SW480 (cell line): ENCODE measurements at places on chromosomes 5 and 9.

DNA sequence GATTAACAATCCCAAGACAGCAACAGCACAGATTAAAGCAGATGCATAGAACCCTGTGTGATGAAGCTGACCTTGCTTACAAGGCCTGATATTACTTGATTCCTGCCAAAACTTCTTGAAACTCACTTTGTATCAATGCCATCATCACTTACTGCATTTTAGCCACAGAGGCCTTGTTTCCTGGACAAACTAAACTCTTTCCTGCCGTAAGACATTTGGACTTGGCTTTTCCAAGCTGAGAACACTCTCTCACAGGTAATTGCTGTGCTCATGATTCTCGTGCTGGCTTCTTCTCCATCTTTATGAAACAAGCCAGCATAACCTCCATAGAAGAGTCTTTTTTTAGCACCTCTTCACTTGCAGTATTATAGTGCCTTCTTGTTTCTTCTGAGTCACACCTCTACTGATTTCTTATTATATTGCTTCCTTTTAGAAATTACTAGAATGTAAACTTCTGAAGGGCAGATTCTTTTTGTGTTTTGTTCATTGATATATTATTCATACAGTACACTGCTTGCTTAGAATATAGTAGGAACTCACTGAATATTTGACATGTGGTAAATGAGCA lies 456.5 kb upstream of the ZNF608 start:
- DNase-seq = no peak

GRCh38 chr5:179620293-179620692 lies 3.2 kb downstream of the HNRNPH1 start:
- no peak for DNase-seq

DNA sequence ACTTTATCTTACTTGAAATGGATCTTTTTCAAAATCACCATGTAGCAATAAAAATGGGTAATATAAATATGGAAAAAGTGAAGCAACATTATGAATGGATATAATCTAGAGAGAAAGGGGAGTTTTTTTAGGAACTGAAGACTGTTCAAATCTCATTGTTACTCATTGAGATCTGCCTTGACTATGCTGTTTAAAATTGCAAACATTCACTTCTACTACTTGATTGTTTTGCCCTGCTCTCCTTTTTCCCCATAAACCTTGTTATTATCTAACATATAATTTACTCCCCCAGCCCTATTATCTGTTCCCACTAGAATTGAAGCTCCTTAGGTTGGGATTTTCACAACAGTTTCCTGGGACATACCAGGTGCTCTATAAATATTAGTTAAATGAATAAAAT lies 22.0 kb downstream of the PAM start:
- no peak for DNase-seq

DNA sequence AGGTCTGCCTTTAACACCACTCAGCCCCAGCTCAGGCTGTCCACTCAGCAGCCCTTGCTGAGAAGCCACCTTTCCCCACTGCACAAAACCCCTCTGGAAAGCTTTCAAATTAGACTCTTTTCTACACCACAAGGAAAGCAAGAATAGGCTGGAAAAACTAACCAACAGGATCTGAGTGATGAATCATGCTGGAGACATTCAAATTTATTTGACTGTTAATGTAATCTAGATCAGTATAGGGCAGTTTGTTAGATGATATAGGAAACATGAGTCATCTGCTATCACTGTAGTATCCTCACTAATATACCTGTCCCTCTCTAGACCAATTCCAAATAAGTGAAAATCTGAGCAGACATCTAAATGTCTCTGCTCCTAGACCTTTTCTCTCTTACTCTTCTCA lies 127.8 kb upstream of the PAM start:
- DNase-seq = peak; percentile 42

DNA sequence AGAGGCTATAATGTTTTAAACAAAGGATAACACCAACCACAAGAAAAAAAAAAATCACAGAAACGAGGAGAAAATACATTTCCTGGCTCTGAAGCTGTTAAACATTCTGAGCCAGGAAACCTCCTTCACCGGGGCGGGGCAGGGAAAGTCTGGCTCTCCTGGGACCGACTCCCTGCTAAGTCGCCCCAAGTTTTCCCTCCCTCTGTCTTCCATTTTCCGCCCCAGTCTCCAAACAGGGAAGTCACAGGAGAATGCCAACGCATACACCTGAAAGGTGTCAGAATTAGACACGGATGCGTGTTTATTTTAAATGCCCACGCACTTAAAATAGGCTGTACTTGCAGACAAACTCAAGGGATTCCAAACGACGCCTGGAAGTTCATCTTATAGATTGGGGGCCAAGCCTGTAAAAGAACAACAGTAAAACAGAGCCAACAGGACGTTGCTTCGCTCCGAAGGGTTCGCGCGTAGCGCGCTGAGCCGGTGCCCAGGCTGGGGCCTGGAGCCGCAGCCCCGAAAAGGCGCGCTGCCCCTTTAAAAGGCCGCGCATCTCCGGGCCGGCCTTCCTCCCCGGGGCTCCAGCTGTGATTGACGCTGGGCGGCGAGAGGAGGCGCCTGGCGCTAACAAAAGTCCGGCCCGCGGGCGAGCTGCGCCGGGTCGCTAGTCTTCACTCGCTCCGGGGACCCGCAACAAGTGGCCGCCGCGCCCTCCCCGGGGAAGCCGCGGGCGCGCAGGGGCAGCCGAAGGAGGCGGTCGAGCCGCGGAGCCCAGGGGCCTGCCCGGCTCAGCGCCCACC lies at the start of gene FBXL7:
FBXL7 (plus strand) TSS at position 653 of the 797 bp plus-strand sequence.
- DNase-seq = no peak

- DNase-seq = no peak
Measured at GRCh38 chr9:90909225-90909624, 107.6 kb downstream of the SYK start.

GRCh38 chr9:107810461-107810961 lies 320.9 kb upstream of the KLF4 start:
- DNase-seq = peak; percentile 10

- no peak for DNase-seq
Measured at GRCh38 chr5:13251623-13252376, 692.7 kb downstream of the DNAH5 start.

DNA sequence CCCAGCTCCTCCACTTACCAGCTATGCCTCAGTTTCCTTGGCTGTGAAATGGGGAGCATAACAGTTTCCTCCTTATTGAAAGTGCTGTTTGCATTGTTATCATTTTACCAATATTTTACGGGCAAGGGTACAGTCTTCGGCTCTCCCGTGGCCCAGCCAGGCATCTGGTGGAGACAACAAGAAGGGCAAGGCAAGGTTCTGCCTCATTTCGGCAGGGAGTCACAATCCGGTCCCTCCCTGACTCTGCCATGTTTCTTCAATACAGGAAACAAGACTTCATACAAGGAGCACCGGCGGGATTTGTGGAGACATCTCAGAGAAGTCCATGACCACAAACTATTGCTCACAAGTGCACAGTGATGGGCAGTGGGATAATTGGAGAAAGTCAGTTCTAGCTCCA lies 174.0 kb downstream of the FGF18 start:
- DNase-seq = no peak

DNA sequence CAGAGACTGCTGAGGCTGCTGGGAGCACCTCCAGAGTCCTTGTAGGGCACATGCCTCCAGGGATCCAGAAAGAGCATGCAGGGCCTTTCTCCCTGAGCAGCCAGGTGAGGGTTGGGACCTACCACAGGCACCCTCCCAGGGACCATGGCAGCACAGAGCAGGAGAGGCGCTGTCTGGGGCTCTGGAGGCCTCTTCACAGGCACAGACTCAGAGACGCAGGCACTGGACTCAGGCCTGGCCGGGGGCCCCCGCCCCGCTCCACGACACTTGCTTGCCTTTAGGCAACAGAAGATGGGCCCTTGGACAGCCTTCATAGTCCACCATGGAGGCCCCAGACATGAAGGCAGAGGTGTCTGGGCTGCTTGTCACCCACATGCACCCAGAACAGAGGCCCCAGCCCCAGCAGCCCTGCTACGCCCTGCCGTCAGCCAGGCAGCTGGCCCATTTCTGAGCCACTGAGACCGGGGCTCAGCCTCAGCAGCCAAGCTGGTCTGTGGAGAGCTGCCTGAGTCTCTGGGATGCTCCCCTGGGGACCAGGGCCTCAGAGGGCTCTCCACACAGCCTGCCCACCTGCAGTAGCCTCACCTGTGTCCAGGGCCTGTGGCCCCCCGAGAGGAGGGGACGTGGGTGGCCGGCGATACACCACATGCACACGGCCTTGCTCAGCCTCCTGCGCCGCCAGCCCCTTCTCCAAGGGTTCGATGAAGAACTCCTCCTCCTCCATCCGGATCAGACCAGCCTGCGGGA lies 72.8 kb downstream of the ADAMTS2 start:
- no peak for DNase-seq

DNA sequence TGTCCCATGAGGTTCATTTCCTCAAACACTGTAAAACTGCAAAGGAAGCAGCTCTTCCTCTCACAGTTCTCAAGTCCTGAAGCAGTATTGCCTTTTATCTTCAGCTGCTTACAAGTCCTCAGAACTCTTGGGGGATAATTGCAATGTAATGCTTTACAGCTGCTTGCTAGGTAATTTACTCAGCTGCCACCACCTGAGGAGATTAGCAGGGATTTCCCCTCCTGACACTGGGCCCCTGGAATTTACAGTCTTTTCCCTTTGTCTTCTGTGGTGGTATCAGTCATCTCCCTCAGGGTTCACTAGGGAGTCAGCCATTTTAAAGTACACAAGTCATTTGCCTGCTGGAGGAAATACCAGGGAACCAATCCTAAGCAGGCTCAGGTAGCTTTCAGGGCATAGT lies 754.3 kb upstream of the GRAMD2B start:
- DNase-seq = no peak
